ENCODE measurements at places on chromosomes 1 and 21.

DNA sequence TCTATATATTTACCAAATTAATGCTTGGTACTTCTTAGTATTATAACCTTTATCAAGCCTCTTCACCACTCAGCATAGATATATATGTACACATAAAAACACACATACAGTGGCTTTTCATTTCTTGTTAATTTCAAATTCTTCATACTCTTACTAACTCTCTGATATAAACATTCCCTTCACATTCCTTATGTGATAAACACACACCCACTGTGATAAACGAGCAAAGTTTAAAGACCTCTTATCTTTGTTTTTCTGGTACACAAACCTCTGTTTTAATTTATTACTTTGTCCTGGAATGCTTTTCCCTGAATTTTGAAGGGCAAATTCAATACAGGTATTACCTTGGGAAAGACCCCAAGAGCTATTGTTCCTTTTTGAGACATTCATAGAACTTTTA lies 379.1 kb upstream of the TMPRSS15 start:
- DNase-seq = no peak

GRCh38 chr1:76083189-76083588 lies 8.6 kb downstream of the ST6GALNAC3 start:
- DNase-seq = no peak

DNA sequence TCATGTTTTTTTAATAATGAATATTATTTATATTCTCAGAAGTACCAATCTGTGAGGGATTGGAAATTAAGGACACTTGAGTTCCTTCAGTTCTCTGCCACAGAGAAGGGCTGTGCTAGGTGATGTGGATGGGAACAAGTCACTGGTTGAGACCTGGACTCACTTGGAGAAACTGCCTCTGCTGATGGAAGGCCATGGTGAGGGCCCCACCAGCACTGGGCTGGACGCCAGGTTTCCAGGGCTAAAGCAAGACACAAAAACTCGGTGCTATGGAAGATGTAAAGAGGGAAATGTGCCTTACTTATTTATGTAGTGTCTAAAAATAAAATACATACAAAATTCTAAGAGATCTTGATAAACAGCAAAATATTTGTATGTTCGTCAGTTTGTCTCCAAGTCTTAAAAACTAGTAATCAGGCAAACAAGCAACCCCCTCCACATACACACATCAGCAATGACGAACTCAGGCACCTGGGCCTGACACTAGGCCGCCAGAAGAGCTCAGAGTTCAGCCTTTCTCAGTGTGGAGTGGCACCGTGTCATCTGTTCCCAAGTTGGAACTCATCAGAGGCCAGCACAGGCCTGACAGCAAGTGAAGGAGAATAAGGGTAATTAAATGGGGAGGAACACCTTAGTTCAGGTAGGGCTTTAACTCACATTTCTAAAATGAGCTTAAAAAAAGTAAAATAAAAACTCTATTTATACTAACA lies 19.6 kb downstream of the SIPA1L2 start:
- DNase-seq = no peak

DNA sequence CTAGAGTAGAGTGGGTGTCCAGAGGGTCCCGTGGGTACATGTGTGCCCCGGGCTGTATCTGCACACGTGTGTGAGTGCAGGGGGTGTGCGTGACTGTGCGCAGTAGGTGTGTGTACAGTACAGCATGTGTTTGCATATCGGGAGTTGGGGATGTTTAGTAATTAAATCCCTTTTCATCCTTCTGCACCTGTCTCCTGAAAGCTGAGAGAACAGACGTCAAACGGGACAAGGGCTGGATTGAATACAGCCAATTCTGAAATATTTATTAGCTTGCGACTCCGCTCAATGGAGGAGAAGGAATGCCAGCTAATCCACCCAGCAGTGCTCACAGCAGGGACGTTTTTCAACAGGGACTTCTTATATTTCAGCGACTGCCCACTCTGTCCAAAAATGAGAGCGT lies 44.7 kb upstream of the CASZ1 start:
- DNase-seq = no peak

DNA sequence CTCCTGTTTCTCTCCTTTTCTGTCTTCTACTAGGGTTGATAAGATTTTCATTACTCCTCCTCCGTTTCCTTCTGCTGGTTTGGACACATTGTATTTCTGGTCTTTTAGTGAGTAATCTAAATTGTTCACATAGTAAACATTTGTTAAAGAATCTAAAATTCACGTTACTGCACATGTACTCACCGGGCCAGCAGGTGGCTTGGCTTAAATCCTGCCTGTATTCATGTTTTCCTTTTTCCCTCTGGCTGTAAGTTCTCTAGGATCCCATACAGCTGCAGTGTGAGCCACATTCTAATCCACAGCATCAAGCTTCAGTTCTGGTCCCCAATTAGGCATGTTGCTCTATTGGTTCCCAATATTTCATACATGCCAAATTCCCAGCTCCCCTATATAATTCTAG lies 958.3 kb downstream of the ADGRL2 start:
- no peak for DNase-seq

DNA sequence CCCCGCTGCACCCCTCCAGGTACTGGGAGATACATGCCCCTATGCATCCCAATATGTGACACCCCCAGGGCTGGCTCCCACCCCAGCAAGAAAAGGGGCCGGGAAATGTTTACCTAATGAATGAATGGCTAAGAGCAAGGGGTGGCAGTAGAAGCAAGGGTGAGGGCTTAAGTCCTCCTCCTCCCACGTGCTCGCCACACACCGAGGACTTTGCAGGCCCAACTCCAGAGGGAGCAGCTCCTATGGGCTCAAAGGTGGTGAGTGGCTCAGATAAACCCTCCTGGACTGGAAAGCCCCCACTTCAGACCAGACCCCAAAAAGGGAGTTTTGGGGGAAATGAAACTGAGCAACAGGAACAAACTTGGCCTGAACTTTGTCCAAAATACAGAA lies 11.4 kb downstream of the SLC45A3 start:
- DNase-seq = no peak

- DNase-seq = no peak
Measured at GRCh38 chr1:153360592-153361479, 3.2 kb downstream of the S100A9 start.

DNA sequence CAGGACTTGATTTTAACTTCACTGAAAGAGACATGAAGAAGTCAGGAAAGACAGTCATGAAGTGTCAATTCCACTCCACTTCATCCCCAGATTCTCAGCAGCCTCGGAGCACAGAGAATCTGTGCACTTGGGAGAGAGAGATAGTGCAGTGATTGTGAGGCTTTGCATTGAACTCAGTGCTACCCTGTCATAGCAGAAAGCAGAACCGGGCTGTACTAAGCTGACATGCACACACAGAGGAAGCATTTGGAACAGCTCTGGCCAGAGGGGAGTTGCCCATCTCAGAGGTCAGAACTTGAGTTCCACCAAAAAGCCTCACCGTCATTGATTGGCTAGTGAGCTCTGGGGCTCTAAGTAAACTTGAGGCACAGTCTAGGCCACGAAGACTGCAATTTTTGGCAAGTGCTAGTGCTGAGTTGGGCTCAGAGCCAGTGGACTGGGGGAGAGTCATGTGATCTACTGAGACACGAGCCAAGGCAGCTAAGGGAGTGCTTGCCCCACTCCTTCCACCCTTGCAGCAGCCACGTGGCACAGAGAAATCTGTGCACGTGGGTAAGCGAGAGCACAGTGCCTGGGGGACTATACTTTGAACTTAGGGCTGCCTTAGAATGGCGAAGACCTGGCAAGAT lies 810.2 kb upstream of the ADAMTS5 start:
- DNase-seq = no peak

DNA sequence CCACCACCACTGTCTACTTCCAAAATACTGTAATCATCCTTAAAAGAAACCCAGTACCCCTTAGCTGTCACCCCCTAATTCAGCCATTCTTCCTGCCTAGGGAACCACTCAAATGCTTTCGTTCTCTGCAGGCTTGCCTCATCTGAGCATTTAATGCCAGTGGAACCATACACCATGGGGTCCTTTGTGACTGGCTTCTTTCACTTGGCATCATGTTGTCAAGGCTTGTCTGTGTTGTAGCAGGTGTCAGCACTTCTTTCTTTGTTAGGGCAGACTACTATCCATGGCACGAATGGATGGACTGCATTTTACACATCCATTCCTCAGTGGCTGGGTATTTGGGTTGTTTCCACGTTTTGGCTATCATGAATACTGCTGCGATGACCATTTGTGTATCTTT lies 28.5 kb downstream of the SH3BGR start:
- no peak for DNase-seq

DNA sequence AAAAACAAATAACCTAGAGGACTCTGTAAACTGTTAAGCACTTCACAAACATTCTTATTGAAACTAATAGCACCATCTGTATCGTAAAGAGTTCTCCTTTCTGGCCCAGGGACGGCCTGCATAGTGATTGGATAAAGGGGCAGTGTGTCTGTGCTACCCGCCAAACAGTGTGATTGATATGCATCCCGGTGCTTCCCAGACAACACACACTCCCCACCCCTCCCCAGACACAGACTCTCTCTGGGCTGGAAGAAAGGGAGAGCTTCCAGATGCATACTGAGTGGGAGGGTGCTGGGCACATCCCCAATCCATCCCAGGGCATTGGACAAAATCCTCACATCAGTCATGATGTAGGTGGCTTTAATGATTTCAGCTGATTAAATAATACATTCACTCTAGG lies 3.7 kb downstream of the HSD11B1 start:
- DNase-seq = no peak

- DNase-seq = no peak
Measured at GRCh38 chr21:40140675-40141074, 273.4 kb downstream of the PCP4 start.

DNA sequence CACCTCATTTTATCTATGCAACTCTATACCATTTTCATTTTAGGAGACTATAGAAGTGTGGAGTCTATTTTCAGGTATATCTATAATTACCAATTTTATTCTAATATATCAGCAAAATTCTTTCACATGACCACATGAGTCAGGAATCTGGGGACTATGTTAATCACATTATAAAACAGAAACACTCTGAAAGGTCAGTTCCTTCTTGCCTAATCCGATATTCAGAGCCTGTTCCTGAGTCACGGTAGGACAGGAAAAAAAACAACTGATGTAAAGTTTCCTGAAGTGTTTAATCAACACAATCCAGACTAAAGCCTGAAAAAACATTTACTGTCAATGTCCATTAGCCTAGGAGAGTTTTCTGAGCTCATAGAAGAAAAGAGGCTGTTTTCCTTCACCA lies 1902.3 kb downstream of the NCAM2 start:
- DNase-seq = peak; percentile 98

Measured in glomerular endothelial cell (primary cell).